B cell (primary cell): ENCODE measurements at places on chromosomes 4 and X.

DNA sequence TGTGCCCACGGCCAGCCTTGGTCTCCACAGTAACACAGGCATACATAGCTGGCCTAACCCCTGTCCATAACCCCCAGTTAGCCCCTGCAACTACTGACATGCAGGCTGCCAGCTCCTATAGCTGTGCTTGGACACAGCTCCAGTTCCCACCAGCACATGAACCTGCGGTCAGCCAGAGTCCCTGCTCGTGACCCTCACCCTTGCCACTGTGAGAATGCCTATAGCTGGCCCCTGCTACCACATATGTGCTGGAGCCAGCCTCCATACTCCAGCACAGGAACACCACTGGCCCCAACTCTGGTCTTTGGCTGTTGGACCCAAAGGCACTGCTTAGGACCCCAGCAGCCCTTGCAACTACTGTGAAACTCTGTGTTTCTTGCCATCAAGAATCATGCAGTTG lies 930.9 kb downstream of the ADGRL3 start:
- no peak for DNase-seq

DNA sequence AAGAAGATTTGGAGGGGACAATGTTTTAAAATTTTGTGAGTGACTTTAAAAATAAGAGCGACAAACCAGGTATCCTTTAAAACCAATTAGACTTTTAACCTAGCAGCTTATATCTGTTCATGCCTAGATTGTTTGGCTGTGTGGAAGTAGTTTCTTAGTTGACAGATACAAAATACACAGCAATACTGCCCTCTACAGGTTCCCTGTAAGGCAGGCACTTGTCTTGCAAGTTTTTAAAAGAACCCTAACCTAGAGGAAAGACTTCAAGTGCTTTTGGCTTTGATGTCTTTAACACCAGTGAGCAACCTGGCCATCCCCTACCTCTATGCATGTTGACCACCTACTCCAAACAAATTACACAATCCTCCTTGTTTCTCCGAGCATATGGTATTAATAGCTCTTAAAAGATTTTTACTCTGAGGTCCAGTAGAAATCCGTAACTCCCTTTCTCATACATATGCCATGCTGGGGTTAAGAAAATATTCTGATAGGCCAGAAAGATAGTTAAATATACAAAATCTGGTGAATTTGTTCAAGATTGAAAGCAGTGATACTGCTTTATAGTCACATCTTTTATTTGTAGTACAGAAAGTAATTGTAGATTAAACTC lies 273.0 kb downstream of the ARHGAP24 start:
- peak; percentile 85 for DNase-seq

DNA sequence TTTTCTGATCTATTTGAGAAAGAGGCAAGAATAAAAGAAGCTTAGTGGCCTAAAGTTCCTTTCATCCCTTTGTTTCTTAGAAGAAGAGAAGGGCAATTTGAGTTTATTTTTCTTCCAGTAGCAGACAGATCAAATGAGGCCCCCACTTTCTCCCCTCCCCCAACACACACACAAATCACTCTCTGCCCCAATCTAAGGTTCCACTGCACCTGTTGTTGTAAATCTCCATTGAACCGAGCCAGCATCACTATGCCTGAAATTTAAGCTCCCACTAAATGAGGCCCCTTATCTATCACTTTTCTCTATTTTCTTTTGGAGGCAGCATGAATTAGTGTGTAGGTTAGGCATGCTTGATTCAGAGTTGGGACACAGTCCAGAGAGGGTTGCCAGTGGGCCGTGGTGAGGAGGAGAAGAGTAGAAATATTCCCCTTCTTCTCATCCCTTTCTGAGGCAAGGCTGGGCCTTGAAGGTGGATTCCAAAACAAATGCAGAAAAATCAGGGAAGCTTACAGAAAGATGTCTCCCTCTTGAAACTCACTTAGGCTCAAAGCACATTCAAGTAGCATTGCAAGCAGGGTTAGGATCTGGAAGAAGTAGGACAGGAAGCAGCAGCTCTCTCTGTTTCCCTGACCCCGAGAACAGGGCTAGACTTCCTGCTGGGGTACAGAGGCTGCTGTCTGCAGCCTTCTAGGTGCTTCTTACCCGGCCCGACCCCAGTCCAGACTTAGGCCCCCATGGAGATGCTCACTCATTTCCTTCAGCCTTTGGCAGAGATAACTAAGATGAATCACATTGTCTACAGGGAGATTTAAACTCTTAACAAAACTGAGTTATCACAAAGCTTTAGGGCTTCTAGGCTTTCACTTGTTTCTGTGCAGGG lies 70.7 kb downstream of the RASL11B start:
- no peak for DNase-seq

- no peak for DNase-seq
Observed at GRCh38 chrX:71930298-71930697, 19.7 kb downstream of the NHSL2 start.

DNA sequence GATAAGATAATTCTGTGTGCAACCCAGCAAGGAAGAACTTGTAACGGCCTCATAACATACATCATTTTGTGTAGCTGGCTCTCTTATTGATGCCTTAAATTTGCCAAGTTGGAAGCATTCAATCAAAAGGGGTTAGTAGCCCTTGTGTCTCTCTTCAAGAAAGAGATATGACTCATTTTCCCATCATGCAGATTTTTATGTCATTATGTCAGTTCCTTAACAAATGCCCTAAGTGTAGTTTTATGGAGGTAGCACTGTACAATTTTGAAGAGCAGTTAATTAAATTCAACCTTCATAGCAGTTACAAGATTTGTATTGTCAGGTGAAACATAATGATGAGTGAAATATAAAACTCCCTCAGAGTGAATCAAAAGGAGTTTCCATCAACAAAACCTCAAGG lies 215.6 kb downstream of the GRIA3 start:
- no peak for DNase-seq

- peak; percentile 90 for DNase-seq
Observed at GRCh38 chrX:71111141-71111843, at the start of gene IL2RG. TSS of gene IL2RG (minus strand) at chrX:71111577. CDS start at chrX:71111539, 38 bp downstream.

DNA sequence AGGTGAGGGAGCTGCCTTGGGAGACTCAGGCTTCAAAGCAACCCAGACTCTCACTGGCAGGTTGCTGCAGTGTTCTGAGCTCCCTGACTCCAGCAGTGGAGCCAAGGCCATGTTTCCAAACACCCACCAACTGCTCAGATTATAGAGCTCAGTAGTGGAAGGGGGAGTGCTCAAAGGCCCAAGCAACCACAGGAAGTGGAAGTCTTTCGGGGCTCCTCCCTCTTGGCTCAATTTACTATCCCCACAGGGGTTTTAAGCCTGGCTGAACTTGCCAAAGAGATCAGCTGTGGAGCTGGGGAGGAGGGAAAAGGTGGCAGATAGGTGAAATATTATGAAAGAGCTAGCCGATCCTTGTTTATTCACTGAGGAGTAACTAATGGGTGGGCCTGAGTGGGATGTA lies 82.5 kb downstream of the HPRT1 start:
- no peak for DNase-seq

DNA sequence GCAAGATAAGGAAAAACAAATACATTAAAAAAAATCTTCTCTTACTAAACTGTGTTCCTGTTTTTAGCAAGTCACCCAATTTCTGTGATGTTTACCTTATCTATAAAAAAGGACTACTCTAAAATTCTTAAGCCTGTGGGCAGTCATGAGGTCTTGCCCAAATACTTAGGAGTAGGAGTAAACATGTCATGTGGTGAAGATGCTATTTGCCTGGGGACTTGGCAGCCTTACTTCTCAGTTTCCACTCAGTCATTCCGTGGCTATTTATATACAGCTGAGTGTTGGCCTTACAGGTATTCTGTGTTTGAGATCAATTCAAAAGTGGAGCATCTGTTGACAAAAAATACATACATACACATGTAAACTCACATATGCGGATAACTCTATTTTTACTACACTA lies 89.9 kb upstream of the TLR2 start:
- DNase-seq, result no peak
